NCI-H774 (cell line): ENCODE measurements at places on chromosomes 2 and 18.

- DNase-seq: peak; percentile 21
Measured at GRCh38 chr2:127479219-127479825, 47.0 kb downstream of the IWS1 start.

DNA sequence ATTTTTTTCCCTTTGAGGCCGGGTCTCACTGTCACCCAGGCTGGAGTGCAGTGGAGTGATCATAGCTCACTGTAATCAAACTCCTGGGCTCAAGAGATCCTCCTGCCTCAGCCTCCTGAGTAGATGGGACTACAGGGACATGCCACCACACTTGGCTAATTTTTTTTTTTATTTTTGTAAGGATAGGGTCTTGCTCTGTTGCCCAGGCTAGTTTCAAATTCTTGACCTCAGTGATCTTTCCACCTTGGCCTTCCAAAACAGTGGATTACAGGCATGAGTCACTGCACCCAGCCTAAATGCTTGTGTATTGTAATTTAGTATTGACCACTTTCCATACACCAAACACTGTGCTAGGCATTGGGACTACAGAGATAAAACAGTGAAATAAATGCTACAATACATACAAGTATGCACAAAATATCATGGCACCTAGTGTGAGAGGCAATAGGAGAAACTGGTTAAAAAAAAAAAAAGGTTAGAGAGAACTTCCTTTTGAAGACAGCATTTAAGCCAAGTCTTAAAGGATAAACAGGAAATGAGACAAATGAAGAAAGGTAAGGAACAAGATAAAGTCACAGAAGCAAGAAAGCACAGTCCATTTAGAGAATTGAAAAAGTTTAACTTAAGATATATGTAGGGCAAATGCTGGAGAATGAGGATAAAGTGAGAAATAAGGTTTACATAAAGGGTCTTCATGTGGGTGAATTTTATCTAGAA, 113.4 kb downstream of the GORASP2 start:
- no peak for DNase-seq

- no peak for DNase-seq
Measured at GRCh38 chr2:97868986-97869721, 126.6 kb downstream of the TMEM131 start.

GRCh38 chr2:230269715-230270114, 44.2 kb downstream of the SP140 start:
- no peak for DNase-seq

DNA sequence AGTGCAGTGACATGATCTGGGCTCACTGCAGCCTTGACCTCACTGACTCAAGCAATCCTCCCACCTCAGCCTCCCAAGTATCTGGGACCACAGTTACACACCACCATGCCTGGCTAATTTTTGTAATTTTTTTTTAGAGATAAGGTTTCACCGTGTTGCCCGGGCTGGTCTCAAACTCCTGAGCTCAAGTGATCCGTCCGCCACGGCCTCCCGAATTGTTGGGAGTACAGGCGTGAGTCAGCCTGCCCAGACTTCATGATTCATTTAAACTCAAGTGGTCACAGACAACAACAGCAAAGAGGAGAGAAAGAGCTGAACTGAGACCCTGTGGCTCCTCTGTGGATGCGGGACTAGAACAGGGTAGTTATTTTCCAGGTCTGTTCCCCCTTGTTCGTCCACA, 83.0 kb downstream of the TSHZ1 start:
- no peak for DNase-seq

DNA sequence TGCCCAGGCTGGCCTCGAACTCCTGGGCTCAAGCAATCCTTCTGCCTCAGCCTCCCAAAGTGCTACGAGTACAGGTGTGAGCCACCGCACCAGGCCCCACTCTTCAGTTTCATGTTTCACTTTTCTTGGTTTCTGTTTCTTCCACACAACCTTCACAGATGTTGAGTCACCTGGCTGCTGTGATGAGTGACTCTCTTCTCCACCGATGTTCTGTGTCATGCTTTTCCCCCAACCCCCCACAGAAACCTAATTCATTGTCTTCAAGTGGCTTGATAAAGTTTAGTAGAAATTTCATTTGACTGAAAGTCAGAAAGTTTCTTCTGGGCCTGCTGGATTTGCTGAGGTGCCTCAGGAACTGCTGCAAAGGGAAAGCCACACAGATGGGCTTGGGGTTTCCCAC, 78.5 kb downstream of the SPHKAP start:
- no peak for DNase-seq

DNA sequence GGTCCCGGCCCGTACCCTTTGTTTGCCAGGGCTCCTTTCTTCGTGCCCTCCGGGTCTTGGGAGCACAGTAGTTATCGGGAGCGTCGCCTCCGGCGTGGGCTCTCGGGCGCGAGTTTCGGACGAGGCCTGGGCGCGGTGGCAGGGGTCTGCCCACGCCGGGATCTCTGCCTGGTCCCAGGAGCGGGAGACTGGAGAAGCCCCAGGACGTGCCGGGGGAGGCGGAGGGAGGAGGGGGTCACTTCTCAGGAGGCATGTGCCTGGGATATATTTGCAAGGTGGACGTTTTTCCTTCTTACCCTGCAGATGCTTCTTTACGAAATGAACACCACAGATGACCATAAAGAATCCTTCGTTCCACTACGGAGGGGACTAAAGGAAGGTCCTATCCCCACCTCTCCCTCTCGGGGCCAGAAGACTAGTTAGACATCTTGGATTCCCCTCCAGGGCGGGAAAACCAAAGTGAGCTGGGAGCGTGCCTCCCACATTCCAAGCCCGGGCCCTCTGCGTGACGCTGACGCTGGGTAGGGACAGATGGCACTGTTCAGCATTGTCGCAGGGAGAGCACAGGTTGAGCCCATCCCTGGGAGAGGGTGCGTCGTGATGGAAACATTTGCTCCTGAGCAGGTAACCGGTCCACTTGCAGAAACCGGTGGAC, 483 bp upstream of the FHL2 start:
- no peak for DNase-seq

DNA sequence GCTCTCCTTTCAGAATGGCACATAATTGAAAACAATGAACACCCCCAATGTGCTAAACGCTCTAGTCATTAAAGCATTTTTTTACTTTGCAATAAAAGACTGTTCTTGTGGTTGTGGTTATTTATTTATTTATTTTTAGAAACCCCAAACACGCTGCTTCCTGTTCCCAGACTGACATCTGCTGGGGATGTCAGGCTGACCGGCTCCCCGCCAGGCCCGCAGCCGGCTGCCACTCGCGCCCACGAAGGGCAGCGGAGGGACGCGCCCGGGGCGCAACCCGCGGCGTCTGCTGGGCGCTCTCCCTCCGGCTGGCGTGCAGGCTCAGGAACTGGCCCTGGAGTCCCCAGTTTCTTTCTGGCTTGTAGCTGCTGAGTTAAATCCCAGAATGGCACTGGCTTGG, 83.1 kb upstream of the SP3 start:
- no peak for DNase-seq

- no peak for DNase-seq
Measured at GRCh38 chr2:12068796-12069538, 322.5 kb downstream of the LPIN1 start.

GRCh38 chr2:172470958-172471922, 43.9 kb downstream of the ITGA6 start:
- no peak for DNase-seq

DNA sequence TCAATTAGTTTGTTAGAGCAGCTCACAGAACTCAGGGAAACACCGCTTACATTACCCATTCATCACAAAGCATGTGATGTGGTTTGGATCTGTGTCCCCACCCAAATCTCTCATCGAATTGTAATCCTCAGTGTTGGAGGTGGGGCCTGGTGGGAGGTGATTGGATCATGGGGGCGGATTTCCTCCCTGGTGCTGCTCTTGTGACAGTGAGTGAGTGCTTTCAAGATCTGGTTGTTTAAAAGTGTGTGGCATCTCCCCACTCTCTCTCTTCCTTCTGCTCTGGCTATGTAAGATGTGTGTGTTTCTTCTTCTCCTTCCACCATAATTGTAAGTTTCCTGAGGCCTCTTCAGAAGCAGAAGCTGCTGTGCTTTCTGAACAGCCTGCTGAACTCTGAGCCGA, 63.5 kb upstream of the AGPS start:
- no peak for DNase-seq

GRCh38 chr18:60082790-60083189, 183.0 kb downstream of the PMAIP1 start:
- no peak for DNase-seq

DNA sequence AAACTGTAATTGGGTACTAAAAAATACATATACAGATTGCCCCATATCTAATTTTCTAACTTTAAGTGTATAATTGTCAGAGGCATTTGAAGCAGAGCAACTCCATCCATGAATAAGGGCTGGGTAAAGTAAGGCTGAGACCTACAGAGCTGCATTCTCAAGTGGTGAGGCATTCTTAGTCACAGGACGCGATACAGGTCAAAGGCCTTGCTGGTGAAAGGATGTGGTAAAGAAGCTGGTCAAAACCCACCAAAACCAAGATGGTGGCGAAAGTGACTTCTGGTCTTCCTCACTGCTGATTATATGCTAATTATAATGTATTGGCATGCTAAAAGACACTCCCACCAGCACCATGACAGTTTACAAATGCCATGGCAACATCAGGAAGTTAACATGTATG, 50.0 kb downstream of the SLC8A1 start:
- DNase-seq: no peak

DNA sequence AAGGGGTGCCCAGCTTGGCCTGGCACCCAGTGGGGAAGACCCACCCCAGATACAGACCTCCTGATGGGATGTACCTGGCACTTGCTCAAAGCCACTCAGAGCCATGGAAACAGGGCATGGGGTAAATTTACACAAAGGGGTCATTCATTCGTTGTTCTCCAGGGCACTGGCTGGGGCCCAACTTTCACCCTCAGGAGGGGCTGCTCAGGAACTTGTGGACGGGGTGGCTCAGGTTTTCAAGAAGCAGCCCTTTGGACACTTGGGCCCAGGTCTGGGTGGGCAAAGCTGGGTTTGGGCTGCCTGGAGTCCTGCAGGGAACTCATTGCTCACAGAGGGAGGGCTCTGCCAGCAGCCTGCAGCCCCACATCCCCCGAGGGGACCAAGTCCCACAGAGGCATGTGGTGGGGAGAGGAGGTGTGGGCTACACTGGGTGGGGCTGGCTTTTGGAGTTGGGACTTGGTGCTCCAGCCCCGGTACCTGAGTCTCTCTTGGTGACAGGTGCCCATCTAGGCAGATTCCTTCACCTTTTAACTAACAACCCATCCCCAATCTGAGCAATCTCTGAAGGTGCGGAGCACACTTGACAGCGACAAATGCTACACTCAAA, 172.3 kb downstream of the CELF4 start:
- DNase-seq: no peak

DNA sequence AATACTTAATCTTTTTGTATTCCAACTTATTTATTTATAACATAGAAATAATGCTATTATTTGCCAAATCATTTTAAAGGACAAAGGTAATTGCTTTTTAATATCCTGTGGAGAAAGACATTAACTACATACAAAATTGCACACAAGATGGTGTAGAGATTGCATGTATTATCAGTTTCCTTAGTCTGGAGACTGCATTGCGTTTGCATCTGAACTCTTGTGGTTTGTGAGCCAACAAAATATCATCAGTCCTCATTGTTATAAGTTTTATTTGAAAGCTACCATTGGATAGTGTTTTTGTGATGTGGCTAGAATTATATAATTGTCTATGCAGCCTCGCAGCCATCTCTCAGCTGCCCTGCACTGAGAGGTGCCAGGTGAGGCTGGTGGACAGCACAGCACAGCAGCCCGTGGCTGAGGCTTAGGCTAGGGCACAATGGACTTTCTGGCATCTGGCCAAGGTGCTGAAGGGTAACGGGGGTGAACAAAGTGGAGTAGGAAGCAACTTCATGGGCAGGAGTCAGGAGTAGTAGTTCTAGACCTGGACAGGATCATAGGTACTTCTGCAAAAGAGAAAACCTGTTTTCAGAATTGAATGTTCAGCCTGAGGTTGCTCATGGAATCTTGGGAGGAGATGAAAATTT, 15.1 kb downstream of the RASGRP3 start:
- no peak for DNase-seq

GRCh38 chr2:57878171-57878865, 168.3 kb upstream of the VRK2 start:
- no peak for DNase-seq

DNA sequence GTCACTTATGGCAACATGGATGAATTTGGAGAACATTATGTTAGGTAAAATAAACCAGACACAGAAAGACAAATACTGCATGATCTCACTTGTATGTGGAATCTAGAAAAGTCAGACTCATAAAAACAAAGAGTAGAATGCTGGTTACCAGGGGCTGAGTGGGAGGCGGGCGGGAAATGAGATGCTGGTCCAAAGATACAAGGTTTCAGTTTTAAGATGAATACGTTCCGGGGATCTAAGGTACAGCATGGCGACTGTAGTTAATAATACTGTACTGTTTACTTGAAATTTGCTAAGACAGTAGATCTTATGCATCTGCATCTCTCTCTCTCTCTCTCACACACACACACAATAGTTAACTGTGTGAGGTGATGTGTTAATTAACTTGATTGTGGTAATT, 14.2 kb downstream of the FAM110C start:
- no peak for DNase-seq

- DNase-seq: no peak
Measured at GRCh38 chr18:70228536-70228935, 23.0 kb upstream of the RTTN start.

- no peak for DNase-seq
Measured at GRCh38 chr2:174663550-174663949, 65.9 kb upstream of the WIPF1 start.

GRCh38 chr2:238820916-238821315, 27.0 kb upstream of the TWIST2 start:
- DNase-seq: no peak

GRCh38 chr2:194087089-194087958, 1569.7 kb upstream of the SLC39A10 start:
- DNase-seq: no peak

DNA sequence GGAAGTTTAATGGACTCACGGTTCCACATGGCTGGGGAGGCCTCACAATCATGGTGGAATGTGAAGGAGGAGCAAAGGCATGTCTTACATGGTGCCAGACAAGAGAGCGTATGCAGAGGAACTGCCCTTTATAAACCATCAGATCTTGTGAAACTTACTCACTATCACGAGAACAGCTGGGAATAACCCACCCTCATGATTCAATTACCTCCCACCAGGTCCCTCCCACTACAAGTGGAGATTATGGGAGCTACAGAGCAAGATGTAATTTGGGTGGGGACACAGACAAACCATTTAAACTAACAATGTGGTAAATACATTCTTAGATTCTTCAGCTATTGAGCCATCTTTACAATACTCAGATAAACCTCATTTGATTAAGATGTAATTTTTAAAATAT, 176.1 kb downstream of the SH3BP4 start:
- no peak for DNase-seq

GRCh38 chr2:218983263-218983933, 1.6 kb downstream of the FEV start:
- no peak for DNase-seq
